ENCODE measurements at places on chromosomes 6 and 20.

- DNase-seq = no peak
Measured at GRCh38 chr6:98777762-98778161, 56.6 kb upstream of the POU3F2 start.

DNA sequence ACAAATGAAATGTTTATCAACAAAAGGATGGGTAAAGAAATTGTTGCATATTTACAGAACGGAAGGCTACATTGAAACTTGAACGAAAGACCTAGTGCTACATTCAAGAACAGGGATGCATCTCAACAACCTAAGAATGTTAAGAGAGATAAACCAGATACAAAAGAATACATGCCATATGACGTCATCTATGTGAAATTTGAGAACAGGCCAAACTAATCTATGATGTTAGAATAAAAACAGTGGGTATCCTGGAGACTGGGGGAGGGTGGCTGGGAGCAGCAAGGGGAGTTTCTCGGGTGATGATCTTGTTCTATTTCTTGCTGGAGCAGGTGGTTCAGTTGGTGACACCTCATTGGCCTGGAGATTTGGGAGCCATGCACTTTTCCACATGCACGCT is 81.5 kb downstream of the SULF2 start:
- DNase-seq = no peak

- DNase-seq = no peak
Measured at GRCh38 chr20:17565169-17565845, 4.6 kb upstream of the DSTN start.

GRCh38 chr6:154569156-154569862 is 58.8 kb upstream of the CNKSR3 start:
- no peak for DNase-seq

- no peak for DNase-seq
Measured at GRCh38 chr6:16222826-16223225, 15.6 kb upstream of the GMPR start.

DNA sequence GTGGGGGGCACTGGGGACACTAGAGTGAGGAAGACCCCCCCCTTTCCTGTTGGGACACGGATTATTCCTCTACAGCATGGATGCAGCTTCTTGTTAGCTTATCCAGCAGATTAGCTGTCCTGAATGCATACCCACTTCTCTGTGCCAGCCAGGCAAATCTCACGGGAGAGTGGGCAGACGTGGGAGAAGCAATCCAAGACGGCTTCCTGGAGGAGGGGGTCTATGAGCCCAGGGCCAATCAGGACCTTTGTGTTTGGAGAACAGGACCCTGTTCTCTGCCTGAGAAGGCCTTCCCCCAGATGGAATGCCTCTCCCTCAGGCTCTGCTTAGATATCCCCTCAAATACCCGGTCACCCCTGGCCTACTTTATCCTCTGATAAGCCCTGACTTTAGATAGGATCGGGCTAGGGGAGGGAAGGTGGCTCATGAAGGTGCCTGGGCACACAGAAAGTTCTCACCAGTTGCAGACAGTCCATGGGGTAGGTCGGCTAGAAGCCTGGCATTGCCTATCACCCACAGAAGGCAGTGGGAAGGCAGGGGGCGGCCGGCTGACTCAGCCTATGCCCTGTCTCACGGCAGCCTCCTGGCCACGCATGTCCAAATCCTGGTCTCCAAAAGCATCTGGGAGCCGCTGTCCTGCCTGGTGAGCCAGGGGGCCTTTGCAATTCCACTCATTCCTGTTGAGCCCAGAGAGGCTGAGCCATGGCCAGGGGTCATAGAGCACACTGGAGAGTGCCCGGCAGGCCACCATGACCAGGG is 34.7 kb downstream of the SUN5 start:
- no peak for DNase-seq

DNA sequence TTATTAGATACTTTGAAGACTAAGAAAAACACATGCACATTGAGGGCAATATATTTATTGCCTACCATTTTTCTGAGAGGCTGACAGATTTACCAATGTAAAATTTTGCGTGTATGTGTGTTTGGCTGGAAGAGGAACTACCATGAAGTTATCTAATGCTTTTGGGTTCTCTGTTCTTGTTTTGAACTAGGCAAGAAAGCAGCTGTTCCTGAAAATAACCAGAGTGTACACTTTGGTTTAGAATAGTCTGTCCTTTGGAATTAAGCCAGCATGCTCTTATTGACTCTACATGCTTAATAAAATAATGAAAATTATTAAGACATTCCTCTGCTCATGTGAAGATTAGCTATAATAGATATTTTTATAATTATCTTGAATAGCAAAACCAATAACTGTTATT is 129.2 kb downstream of the MYB start:
- DNase-seq = no peak

- peak; percentile 58 for DNase-seq
Measured at GRCh38 chr6:90103056-90103800, 193.4 kb downstream of the BACH2 start.

- DNase-seq = no peak
Measured at GRCh38 chr20:23255716-23256385, 94.7 kb upstream of the NXT1 start.

GRCh38 chr20:50711113-50711825 is 19.9 kb upstream of the RIPOR3 start:
- DNase-seq = no peak

GRCh38 chr20:54340667-54341081 is 132.8 kb downstream of the PFDN4 start:
- no peak for DNase-seq

DNA sequence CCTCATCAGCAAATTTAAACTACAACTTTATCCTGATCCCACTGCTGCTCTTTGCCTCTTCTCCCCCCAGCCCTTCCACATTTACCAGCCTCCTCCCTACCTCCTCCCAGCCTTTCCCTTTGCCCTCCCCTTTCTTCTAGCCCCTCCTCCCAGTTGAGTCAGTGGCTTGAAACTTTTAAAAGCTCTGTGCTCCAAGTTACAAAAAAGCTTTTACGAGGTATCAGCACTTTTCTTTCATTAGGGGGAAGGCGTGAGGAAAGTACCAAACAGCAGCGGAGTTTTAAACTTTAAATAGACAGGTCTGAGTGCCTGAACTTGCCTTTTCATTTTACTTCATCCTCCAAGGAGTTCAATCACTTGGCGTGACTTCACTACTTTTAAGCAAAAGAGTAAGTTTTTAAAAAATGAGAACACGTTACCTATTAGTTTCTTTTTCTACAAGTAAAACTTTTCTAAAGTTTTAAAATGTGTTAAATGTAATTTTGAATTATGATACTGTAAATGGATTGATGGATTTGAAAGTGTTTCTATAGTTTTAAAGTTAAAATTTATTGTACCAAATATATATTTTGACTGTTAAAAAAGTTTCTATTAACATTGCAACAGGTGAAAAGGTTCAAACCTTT is at the start of gene GJA1:
TSS of gene GJA1 (plus strand) at position 203 of the 626 bp plus-strand sequence. CDS start 11,202 bp downstream, outside the sequence.
- DNase-seq = no peak

DNA sequence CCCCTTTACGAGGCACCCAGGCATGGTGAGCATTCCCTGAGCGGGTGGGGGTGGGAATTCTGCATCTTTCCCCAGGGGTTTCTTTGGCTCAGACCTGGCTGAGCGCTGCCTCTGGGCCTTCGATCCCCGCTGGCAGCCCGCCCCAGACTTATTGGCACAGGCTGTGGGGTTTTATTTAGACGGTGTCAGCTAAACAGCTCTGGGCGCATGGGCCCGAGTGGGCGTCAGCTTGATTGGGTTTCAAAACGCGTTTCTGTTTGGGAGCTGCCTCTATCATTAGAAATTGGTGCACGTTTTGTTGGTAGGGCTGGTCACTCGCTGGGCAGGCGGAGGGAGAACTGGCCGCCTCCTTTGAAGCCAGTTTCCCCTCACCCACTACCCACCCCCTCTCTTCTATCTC is 21.0 kb downstream of the PMEPA1 start:
- no peak for DNase-seq

DNA sequence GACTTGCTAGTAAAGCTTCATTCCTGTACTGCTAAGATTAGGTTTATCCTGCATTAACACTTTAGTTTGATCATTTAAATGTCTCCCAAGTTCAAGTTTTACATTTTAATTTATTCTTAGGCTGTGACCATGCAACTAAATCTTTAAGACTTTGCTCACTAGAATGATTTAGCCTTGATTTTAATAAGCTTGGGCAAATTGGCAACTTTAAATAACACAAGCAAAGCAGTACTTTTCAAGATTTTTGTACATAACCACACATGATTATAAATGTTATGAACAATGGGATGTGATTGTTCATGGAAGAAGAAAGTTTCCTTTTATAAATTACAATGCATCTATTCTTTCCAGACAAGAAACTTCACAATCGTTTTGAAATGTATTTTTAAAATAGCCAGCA is 948.0 kb upstream of the EPHA7 start:
- no peak for DNase-seq

GRCh38 chr6:5099537-5099936 is 14.4 kb downstream of the PPP1R3G start:
- no peak for DNase-seq

- DNase-seq = no peak
Measured at GRCh38 chr20:48791014-48791413, 36.8 kb downstream of the PREX1 start.

- no peak for DNase-seq
Measured at GRCh38 chr6:16446273-16446672, 207.9 kb downstream of the GMPR start.

GRCh38 chr6:71367756-71368155 is 79.1 kb downstream of the OGFRL1 start:
- DNase-seq = no peak

- DNase-seq = no peak
Measured at GRCh38 chr6:38570750-38571149, 69.0 kb downstream of the BTBD9 start.

DNA sequence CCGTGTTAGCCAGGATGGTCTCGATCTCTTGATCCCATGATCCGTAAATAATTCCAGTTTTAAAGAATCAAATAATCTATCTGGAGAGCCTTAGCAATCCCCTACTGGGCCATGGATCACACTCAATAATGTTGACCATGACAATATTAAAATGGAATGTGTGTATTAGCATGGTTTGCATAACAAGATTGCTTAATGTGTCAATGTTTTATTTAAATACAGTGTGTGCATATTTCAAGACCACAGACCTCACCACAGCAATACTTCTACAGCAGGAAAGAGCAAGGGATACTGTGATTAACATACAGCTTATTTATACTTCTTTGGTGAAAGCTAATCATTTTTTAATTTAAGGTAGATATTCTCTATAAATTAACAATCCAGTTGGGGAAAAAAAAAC is 470.4 kb downstream of the TFAP2B start:
- no peak for DNase-seq

- DNase-seq = no peak
Measured at GRCh38 chr6:32332433-32332832, 39.3 kb downstream of the TSBP1 start.

GRCh38 chr6:126396131-126396530 is 56.2 kb downstream of the CENPW start:
- no peak for DNase-seq

DNA sequence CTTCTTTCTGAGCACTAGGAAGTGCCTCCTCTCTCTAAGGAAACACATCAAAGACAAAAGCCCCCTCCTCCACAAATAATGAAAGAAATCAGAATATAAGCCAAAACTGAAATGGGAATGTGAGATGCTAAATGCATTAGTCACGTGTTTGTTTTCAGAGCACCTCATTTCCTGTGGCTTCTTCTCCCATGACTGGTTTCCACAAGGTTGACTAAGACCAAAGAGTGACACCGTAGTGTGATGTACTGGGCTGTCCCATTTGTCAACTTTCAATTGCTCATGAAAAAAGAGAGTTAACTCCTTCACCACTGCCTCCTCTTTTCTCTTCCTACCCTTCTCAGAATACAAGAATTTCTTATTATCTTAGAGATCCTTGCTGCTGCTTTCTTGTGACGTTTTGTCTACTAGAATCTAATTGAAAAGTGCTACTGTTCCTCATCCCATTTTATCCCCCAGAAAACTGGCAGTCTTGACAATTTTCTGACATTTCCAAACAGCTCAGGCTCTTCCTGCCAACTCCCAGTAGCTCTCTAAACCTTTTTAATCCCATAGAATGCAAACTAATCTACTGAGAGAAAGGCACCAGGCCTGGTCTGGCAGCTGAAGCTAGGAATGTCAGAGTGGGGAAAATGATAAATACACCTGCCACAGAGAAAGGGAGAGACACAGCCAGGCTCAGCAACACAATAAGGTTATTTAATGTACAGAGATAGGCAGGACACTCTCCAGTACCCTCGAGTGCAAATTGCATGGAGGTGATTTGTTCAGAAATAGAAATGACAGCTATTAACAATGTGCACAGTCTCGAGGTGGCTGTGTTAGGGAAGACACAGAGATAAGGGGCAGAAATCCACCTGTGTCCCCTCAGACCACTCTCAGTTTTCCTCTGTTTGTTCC is 671.7 kb upstream of the NRSN1 start:
- no peak for DNase-seq

GRCh38 chr6:148617530-148617929 is 129.3 kb upstream of the UST start:
- DNase-seq = no peak

DNA sequence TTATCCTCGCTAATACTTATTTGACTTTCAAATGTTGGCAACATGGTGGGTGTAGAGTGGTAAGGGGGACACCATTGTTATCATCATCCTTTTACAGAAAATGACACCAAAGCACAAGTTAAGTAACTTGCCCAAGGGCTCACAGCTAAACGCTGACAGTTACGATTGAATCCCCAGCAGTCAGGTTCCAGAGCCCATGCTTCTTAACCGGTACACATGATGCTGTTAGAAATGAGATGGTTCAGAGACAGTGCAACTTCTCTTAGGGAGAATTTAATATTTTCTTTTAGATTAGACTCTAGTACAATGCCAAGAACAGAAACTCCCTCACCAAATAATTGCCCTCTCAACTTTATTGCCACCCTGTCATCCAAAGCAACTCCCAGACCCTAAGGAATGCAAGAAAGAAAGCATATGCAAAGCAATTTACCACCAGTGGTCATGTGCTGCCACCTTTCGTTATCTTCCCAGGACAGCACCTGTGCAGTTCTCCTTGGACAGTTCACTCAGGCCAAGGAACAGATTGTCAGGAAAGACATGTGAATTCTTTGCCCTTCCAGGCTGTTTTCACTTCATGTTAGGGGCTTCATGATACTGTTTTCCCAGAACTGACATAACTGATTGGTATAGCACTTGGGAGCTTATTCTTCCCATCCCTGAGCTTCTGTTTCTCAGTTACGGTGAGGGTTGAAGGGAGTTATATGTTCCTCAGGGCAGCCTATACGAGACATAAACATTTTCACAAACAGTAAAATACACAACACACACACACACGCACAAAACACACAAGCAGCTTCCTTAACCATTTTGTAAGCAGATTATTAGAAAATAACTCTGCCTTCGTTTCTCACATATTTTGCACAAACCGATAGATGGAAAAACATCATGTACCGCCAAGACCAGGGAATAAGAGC is 5.1 kb downstream of the HLA-DMA start:
- peak; percentile 34 for DNase-seq

DNA sequence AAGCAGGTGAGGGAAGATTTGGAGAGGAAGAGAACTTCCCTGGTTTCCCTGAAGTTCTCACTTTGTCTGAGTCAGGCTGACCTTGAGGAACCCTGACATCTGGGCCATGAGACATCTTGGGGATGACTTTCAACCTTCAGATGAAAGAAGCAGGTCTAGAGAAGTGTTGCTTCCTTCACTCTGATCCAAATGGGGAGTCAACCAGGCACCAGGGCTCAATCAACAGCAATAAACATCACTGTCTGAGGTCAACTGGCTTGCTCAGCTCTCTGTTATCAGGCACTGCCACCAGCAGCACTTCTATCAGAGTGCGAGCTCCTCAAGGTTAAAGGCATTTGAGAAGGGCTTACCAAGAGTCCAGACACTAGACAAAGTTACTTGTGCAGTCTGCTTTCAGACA is 6.3 kb downstream of the ACOT8 start:
- DNase-seq = no peak
